ENCODE measurements at places on chromosomes 11 and 22.

- peak; percentile 78 for DNase-seq
Observed at GRCh38 chr11:46555267-46556054, 38.4 kb downstream of the AMBRA1 start.

DNA sequence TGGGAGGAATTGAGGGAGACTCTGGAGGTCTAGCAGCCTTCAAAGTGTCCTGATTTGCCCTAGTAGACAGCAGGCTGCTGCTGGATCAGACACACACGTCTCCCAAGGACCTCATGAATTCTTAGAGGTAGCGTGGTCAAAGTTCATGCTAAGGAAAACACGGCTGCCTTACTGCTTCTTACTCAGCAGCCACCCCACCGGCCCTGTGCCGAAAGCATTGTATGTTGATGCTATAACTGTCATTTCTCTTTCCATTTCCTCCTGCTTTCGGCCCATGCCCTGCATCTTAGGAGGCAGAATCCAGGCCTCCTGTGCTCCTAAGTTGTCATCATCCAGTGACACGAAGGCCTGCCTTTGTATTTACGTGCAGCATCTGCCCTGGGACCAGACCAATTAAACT, 10.5 kb upstream of the CCND1 start:
- no peak for DNase-seq

GRCh38 chr22:38186429-38186828, 4.8 kb upstream of the PLA2G6 start:
- DNase-seq, result no peak

DNA sequence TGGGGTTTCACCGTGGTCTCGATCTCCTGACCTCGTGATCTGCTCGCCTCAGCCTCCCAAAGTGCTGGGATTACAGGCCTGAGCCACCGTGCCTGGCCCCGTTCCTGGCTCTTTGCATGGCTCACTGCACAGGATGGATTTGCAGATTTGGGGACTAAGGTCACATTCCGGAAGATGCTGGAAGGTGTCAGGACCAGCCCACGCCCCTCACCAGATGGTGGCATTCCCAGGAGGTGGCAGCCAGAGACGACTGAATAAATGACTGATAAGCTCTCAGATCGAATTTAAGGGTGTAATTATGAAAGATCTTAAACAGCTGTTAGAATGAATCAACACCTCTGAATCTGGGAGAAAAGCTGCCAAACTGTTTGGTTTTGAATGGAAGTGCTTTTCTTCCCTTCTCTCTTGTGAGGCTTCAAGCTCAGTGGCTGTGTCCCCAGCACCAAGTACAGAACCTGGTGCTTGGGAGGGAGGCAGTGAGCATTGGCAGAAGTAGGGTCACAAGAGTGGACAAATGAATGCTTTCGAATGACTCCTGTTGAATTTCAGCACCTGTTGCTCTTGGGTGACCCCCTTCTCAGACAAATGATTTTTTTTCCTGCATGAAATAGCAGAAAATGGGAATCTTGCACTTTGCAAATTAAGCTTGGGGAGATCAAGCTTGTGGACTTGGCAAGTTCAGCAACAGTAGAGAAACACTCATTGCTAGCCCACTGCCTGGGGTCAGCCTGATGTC, 69.6 kb downstream of the KIAA1671 start:
- no peak for DNase-seq

- DNase-seq, result no peak
Observed at GRCh38 chr11:77101043-77101537, 1.6 kb upstream of the OMP start.

- no peak for DNase-seq
Observed at GRCh38 chr11:84558085-84558905, 1068.8 kb downstream of the DLG2 start.

DNA sequence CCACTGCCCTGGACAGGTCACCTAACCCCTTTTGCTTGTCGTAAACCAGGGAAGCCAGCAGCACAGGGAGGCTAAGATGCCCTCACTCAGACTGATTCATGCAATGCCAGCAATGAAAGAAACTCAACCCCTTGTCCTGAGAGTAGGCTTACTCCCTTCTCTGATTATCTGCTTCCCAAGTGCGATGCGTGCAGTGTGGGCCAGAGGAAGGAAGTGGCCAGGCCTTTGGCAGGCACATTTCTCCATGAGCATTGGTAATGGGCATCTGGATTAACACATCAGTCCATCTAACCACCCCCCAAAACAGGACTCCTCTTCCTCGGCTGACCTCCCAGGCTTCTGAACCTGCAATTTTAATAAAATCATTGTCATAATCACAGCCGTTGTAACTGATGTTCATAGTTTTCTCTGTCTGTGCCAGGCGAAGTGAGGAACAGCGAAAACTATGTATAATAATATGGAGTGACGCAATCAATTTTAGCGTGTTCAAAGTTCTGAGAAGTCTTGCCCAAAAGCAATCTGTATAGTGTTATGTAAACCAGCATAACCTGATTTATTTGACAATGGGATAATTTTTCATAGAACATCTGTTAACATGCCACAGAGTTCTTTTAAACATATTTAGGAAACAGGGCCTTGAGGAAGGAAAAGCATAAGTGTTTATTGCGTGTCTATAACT, 33.9 kb downstream of the TST start:
- DNase-seq, result no peak

DNA sequence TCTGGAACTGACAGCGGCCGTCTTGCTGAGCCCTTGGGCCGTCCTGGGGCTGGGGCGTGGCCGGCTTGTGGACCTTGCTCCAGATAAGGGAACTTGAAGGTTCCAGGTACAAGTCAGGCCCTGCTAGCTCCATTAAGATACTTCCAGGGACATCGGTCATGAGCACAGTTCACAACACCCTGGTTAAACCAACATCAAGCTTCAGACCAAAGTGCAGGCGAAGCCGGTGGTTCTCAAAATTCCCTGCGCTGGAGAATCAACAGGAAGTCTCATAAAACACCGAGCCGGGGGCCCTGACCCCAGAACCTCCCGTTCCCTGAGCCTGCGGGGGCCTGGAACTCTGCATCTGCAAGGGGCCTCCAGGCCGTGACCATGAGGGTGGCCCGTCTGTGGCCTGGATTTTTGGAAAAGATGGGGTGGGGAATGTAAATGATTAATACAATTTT, 1043.8 kb downstream of the BRD1 start:
- DNase-seq, result no peak

- no peak for DNase-seq
Observed at GRCh38 chr11:86608251-86608799, 64.1 kb downstream of the ME3 start.

DNA sequence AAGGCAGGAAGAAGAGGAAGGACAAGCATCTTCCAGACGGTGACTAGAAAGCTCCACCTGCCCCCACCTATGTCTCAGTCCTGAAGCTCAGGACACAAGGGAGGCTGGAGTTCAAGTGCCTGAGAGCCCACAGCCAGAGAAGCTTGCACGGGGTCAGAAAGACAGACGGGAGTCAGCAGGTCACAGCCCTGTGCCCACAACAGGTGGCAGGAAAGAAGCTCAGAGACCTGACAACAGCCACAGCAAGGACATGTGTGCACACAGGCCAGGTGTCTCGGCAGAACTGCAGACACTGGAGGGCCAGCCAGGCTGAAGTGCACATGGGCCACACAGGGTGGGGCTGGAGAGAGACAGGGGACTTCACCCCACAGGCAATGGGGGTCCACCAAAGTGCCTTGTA, 37.2 kb upstream of the MOB2 start:
- no peak for DNase-seq

- no peak for DNase-seq
Observed at GRCh38 chr11:73087730-73088129, 54.4 kb downstream of the FCHSD2 start.

- DNase-seq, result no peak
Observed at GRCh38 chr11:37908219-37908548, 1310.1 kb upstream of the RAG2 start.

- DNase-seq, result no peak
Observed at GRCh38 chr22:28581016-28581415, 98.6 kb downstream of the TTC28 start.

DNA sequence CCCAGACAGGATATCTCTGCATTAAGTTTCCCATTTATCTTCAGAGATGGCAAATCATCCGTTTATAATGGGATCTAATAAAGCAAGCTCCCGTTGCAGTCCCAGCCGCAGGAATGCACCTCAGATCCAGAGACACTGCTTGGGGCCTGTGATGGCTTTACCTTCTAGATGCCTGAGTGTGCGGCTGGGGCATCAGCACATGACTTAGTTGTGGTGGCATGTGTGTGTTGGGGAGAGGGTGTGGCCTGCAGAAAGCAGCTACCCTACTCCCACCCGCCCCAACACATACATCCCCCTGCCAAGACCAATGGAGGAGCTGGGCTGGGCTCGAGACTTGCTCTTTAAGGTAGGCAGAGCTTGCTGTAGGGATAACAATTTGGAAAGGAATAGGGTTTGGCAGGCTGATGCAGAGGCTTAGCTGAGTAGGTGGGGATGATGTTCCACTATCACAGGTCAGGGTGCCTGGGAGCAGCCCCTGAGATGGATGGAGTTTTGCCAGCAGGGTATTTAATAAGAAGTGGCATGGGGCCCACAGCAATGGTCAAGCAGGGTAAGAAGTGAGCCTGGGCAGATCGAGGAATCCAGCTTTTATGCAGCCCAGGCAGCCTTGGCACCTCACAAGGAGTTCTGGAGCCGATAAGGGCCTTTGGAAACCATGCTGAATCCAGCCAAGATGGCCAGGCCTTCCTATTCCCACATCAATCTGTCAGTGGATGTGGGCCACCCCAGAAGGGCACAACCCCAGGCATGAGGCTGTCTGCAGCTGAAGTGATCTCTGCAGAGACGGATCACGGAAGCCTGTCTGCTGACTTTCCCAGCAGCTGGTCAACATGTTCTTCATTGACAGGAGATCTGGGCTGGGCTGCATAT, 601.3 kb downstream of the BUD13 start:
- DNase-seq, result no peak

DNA sequence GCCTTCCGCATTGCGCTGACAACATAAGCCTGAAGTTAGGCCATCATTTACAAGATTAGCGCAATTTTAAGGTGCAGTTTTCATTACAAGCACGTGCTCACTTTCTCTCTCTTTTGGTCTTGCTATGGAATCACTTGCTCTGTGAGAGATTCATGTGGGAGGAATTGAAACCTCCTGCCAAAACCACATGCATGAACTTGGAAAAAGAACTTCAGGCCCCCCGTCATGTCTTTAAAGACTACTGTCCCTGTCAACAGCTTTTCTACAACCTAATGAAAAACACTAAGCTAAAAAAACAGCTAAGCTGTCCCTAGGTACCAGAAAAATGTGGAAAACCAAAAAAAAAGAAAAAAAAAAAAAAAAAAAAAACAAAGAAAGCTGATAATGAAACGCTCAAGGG, 1707.6 kb upstream of the RAG2 start:
- no peak for DNase-seq

GRCh38 chr11:109644152-109644551, 222.2 kb downstream of the C11orf87 start:
- DNase-seq, result no peak

GRCh38 chr22:20258021-20258299, 10.2 kb downstream of the RTN4R start:
- DNase-seq, result no peak

GRCh38 chr11:120883404-120884080, 140.4 kb upstream of the TBCEL start:
- DNase-seq, result peak; percentile 32

DNA sequence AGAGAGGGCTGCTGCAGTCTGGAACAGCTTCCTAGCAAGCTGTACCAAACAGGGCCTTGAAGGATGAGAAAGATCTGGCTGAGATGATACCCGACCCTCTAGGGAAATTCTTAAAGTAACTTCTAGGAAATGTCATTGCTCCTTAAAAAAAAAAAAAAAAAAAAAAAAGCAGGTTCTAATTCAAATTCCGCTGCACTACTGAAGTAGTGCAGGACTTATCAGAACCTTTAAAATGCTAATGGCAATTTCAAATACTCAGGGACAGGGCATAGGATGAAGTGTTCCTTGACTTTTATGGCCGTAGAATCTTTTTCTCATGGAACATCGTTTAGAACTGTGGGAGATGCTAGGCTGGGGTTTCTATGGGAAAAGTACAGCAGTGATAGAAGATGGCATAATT, 13.1 kb downstream of the MIAT start:
- DNase-seq, result no peak

GRCh38 chr11:101128571-101129202, 926 bp downstream of the PGR start:
- DNase-seq, result no peak

- no peak for DNase-seq
Observed at GRCh38 chr11:14645015-14645912, 1.7 kb downstream of the PDE3B start.

- DNase-seq, result no peak
Observed at GRCh38 chr11:106989078-106989455, 29.2 kb downstream of the GUCY1A2 start.

DNA sequence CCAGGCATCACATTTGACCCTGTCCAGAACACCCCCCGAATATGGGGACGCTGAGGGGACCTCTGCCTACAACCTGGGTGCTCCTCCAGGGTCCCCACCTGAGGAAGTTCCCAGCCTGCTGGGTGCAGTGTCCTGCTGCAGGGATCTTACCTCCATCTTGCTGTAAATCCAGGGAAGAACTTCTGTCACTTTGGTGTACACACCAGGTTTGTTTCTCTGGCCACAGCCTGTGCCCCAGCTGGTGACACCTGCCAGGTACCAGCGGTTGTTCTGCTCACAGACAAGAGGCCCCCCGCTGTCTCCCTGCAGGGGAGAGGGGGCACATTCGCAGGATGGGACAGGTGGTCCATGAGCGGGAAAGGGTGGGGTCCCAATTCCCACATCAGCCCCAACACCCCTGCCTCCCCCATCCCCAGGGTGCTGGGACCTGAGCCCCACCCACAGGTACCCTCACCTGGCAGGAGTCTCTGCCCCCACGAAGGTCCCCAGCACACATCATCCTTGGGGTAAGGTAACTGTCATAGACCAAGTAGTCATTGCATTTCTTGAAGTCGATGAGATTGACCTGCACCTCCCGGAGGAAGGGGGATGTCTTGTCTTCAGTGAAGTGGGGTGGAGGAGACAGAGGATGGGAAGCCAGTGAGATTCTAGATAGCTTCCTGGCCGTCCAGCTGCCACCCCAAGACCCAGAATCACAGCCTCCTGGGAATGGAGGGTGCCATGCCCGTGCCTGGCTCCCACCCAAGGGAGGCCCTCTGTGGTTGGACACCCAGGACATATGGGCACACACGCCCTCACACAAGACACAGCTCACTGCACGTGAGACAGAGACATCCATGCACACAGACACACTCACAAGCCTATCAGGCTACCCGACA, 25.5 kb downstream of the TMPRSS13 start:
- DNase-seq, result no peak

GRCh38 chr11:36292311-36292722, 3.1 kb upstream of the COMMD9 start:
- DNase-seq, result no peak

- peak; percentile 37 for DNase-seq
Observed at GRCh38 chr11:128405714-128406662, 181.4 kb downstream of the ETS1 start.

DNA sequence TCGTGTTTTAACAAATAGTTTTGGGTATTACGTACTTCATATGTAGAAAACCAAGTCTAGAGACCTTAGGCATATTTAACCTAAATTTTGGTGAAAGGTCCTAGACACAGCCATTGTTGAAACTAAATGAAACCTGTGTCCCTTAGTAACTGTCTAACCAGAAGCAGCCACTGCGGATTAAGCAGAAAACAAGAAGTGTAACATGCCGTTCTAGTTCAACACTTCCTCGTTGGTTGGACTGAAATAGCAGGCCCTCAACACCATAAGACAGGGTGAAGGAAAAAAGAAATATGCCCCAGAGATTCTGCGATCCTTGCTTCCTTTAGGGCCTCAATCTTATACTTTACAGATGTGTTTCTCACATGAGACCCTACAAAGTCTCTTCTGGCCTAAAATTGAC, 2.0 kb downstream of the NAA40 start:
- DNase-seq, result no peak

GRCh38 chr11:74734559-74734925, 3.3 kb upstream of the CHRDL2 start:
- no peak for DNase-seq

GRCh38 chr22:41043722-41044121, 48.7 kb upstream of the EP300 start:
- DNase-seq, result no peak
